ENCODE measurements at places on chromosomes 2 and 18. TPM values are rescaled to one million over a fixed set of nuclear protein-coding genes. Genes with fewer than 3 reads are reported as not detected.

Gene SCN2A
- total RNA-seq = not detected

Gene FOXI3
- not detected for total RNA-seq

Gene NT5C1B
- total RNA-seq = not detected

Gene STPG4
- total RNA-seq = not detected

Gene CCDC74B
- 6.1 TPM for total RNA-seq

Gene KCNE4
- total RNA-seq = 1.2 TPM

Gene SERPINB4
- total RNA-seq = 0.16 TPM

Gene CCNYL1
- total RNA-seq = 21.9 TPM

Gene ZNF892
- 0.56 TPM for total RNA-seq

Gene FARSB
- 44.7 TPM for total RNA-seq

Gene LAMA1
- 0.31 TPM for total RNA-seq

Gene HJURP
- total RNA-seq = 87.6 TPM

Gene GPR45
- not detected for total RNA-seq

Gene CYP1B1
- total RNA-seq = 11.1 TPM

Gene GALR1
- total RNA-seq = not detected

Gene CSRNP3
- total RNA-seq = not detected

Gene GKN2
- 3.7 TPM for total RNA-seq

Gene POTEJ
- total RNA-seq = not detected

Gene ACVR1C
- not detected for total RNA-seq

Gene IL18RAP
- total RNA-seq = not detected

Gene MAP3K19
- total RNA-seq = not detected

Gene MAT2A
- total RNA-seq = 495 TPM

Gene CTLA4
- not detected for total RNA-seq

Gene DSG1
- total RNA-seq = not detected

Gene LAMA3
- total RNA-seq = 29.5 TPM

Gene CMPK2
- 1.00 TPM for total RNA-seq

Gene LRRTM1
- not detected for total RNA-seq

Gene CDH2
- 48.7 TPM for total RNA-seq

Gene TMEM163
- 0.12 TPM for total RNA-seq

Gene CHRND
- total RNA-seq = not detected

Gene LYG2
- total RNA-seq = not detected

Gene UGT1A5
- not detected for total RNA-seq

Gene ALK
- total RNA-seq = not detected

Gene STRADB
- total RNA-seq = 22.8 TPM

Gene BOLL
- total RNA-seq = not detected

Gene UGT1A4
- not detected for total RNA-seq

Gene CNTNAP5
- not detected for total RNA-seq

Gene LYPD6B
- not detected for total RNA-seq

Gene SEPTIN2
- 253 TPM for total RNA-seq

Gene LBH
- total RNA-seq = 125 TPM

Gene PRSS56
- total RNA-seq = 0.16 TPM

Gene NAT8
- not detected for total RNA-seq

Gene TSPYL6
- total RNA-seq = not detected

Gene TUBA3E
- total RNA-seq = not detected

Gene TM4SF20
- total RNA-seq = 9.7 TPM

Gene LIMS1
- total RNA-seq = 62.4 TPM

Gene ELOA2
- not detected for total RNA-seq

Gene MAP4K4
- 75.2 TPM for total RNA-seq

Gene GPR55
- not detected for total RNA-seq

Gene REG3G
- not detected for total RNA-seq

Gene SRD5A2
- 0.04 TPM for total RNA-seq

Gene HRH4
- not detected for total RNA-seq

Gene NPPC
- not detected for total RNA-seq
